ENCODE measurements at places on chromosomes 2 and 18.

DNA sequence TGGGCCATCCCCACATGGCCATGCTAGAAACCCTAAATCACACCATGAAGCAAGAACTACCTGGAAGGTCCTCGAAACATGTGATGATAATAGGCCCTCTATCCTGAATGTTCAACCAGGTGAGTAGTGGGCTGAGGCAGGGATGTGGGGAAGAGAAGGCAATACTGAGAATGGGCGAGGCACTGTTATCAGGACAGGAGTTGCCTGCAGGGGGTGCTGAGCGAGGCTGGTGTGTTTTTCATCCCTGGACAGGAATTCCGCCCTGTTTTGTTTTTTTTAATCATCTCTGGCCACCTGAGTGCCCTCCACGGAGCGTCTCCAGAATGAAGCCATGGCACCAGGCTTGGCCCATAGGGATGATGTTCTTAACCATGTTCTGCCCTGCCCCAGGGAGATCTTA is 103.0 kb upstream of the SOX11 start:
- no peak for DNase-seq

DNA sequence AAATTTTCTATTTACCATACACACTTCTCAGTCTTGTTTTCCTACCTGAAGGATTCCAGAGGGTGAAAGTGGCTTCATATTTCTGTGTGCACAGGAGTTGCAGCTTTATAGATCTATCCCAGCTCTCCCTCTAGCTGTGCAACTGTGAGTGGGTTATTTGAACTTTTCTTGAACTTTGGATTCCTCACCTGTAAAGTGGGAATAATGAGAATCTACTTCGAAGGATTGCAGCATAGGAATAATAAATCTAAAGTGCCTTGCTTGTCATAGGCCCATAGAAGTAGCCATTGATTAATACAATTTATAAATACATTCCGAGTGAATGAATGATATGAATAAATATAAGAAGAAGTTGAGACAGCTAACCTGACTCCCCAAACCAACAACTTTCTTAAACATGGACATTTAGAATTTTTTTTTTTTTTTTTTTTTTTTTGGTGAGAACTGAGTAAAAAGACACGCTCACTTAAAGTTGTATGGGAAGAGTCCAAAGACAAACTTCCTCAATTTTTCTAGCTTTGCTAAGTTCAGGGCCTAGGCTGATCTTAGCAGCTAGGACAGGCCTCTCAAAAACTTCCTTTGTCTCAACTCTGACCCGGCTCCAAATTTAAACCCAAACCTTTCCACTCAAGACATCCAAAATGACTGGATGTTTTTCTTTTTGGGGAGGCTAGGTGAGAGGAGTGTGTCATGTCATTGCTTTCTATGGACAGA is 203.3 kb upstream of the FBXO11 start:
- DNase-seq = no peak

DNA sequence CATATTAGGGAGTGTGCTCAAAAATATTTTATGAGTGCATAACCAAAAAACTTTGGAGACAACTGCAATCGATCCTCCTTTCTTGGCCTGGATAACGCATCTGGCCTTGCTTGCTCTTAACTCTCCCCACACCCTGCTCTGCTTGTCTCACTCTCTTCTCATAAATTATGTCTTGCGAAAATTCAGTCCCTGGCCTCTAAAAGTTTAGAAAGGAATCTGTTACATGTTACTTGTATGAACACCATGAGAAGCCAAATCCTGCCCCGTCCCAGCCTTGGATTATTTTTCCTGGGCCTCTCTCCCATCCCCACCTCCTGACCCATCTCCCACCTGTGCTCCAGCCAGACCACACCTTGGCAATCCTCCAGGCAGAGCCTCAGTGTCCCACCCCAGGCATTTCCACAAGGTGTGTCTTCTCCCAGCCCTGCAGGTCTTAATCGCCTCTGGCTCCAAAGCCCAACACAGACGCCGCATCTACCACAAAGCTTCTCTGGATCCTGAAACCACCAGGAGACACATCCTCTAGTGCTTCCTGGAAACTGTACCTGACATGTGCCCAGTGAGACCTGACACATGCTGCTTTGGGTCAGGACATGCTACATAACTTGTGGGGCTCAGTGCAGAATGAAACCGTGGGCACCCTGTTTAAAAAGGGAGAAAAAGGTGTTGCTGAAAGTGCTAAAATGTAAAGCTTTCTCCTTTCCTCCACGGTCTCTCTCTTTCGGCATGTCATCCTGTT is 99.6 kb upstream of the ST3GAL5 start:
- DNase-seq = no peak

GRCh38 chr2:148044322-148044721 is 23.4 kb downstream of the MBD5 start:
- DNase-seq = no peak

DNA sequence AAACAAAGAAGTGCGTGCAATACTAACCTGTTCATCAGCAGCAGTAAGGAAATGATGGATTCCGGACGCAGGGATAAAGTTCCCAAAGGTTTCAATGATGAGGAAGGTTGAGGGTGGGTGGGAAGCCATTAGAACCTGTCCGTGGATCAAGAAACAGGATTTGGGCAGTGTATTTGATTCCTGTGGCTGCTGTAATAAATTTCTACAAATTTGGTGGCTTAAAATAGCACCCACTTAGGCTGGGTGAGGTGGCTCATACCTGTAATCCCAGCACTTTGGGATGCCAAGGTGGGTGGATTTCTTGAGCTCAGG is 5.1 kb upstream of the SDC1 start:
- DNase-seq = no peak

GRCh38 chr2:24021122-24021998 is 11.5 kb downstream of the MFSD2B start:
- DNase-seq = no peak

GRCh38 chr18:48784656-48785055 is 166.1 kb downstream of the SMAD7 start:
- DNase-seq = no peak

- no peak for DNase-seq
These were observed 774.2 kb upstream of the FSHR start for GRCh38 chr2:49928551-49928950.

DNA sequence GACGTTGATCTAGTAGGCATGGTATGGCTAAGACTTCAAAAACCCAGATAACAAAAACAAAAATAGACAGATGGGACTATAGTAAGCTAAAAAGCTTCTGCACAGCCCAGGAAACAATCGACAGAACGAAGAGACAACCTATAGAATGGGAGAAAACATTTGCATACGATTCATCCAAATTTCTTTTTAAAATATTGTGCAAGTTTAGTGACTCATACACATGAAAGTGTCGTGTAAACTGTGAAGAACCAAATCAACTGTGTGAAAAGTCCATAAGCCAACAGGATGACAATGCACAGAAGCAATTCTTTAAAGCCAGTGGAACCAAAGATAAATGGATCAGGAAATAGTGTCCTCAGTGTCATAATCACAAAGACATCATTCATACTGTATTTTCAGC is 671.1 kb downstream of the RNF144A start:
- DNase-seq = no peak

GRCh38 chr18:6363216-6363615 is 51.5 kb downstream of the L3MBTL4 start:
- DNase-seq = peak; percentile 59

DNA sequence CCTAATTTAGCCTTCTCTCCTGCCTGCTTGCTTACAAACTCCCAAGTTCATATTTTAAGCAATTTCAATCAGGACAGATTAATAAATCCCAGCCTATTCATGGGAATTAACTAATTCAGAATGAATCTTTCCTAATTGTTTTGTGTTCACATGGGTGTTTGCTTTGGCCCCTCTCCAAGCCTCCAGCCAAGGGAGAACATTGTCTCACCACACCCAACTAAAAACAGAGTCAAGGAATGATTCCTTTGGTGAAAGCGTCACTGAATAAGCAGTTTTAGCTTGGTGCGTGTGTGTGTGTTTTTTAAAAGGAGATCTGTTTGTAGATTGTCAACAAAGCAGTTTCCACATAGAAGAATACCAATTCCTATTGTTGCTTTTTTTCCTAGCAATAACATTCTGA is 43.0 kb upstream of the DSG1 start:
- no peak for DNase-seq

DNA sequence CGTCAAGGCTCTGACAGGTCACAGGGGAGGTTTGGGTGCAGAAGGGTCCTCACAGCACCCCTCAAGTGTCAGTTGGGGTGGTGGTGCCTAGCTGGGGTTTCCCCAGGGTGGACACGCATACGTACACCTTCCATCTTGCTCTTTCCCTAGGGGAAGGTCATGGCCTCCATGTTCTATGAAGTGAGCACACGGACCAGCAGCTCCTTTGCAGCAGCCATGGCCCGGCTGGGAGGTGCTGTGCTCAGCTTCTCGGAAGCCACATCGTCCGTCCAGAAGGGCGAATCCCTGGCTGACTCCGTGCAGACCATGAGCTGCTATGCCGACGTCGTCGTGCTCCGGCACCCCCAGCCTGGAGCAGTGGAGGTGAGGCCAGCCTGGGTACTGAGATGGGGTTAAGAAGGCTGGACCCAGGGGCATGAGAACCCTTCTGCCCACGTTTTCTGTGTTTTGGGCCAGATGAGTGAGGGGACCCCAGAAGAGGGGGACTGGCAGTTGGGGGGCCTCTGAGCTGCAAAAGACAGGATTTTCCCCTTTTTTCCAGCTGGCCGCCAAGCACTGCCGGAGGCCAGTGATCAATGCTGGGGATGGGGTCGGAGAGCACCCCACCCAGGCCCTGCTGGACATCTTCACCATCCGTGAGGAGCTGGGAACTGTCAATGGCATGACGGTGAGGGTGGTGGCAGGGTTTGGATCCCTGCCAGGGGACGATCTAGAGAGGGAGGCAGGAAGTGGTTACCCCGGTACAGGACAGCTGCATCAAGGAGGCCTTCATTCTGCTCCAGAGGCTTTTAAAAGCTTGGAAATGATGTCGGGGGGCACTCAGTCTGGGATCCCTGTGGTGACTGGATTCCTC is 20.9 kb downstream of the SLC30A3 start:
- DNase-seq = no peak

GRCh38 chr2:32278478-32278853 is 762 bp downstream of the YIPF4 start:
- DNase-seq = no peak

DNA sequence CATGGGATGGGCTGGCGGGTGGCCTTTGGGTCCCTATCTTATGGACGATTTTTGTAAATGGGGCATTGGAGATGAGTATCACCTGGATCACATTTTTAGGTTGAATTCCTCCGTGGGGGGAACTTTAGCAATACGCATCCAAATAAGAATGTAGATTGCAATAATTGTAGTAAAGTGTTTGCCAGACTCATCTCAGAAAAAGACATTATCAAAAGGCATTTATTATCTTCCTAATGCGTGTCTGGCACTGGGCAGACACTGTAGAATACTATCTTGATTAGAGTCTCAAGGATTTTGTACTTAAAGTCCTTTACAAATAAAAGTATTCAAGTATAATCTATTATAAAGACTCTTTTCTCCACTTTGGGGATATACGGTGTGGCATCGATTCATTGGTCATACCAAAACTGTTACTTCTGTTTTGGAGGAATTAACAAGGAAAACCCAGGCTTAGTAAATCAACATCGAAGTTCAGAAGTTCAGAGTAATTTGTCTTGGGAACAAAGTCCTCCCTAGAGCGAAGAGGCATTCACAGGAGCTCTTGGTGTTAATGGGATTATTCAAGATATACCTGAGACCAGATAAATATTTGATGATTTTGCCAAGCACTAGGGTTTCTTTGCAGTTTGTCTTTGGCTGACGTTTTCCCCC is 578 bp upstream of the ACKR3 start:
- no peak for DNase-seq

GRCh38 chr2:212416086-212416485 is 122.5 kb downstream of the ERBB4 start:
- DNase-seq = no peak

DNA sequence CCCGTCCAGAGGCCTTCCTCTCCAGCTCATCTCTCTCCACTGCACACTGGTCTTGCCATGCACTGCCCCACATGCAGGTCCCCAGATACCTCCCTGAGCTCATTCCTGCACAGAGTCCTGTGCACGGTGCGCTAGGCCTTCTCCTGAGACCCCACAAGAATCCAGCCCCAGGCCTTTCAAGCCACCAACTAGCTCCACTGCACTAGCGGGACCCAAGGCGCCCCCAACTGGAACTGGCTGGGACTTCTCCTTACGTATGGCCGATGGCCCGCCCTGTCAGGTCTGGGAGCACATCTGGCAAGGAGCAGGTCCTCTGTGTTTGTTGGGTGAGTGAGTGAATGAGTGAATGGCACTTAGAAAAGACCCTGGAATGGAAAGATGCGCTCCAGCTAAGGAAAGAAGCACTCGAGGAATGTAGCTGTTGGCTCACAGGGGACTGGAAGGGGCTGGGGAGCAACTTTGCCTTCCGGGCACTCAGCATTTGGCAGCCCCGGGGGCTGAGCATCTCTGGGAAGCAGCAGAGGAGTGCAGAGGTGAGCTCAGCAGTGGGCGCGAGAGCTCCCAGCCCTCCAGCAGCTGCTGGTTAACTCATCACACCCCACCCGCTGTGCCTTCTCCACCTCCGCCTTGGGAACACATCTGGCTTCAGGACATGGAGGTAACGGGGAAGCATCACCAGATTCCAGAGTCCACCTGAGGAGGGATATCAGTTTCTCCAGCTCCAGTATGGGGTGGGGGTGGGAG is 223.1 kb downstream of the GLI2 start:
- DNase-seq = no peak

- DNase-seq = no peak
These were observed 3.7 kb upstream of the TGFA start for GRCh38 chr2:70557171-70557838.

GRCh38 chr2:127024769-127025358 is 82.1 kb downstream of the BIN1 start:
- no peak for DNase-seq

DNA sequence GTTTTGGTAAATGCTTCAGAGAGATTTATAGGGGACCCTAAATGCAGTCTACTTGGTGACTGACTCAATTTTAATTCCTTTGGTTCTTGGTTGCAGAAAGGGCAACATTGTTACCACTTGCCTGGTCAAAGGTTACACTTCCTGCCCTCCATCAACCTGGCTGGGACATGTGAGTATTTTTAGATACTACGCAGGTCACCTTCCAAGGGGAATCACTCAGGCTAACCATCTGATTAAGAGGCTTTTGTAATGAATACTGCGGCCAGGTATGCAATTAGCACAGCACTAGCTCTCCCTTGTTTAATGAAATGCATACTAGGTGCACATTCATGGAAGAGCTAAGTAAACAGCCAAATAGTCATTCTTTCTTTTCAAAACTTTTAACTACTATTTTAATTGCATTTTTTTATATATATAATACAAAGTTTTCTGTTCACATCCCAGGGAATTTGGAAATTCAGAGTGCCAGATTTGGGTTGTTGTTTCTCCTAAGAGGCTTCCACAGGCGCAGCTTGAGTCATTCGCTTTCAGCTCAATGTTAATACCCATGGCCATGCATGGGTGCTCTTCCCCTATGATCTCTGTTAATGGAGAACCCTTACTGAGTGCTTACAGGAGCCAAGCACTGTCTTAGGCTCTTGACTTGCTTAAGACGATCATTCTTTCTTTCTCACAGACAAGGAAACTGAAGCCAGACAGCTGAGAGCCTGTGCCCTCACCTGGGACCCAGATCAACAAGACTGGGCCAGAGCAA is 152.2 kb downstream of the MTX2 start:
- no peak for DNase-seq

DNA sequence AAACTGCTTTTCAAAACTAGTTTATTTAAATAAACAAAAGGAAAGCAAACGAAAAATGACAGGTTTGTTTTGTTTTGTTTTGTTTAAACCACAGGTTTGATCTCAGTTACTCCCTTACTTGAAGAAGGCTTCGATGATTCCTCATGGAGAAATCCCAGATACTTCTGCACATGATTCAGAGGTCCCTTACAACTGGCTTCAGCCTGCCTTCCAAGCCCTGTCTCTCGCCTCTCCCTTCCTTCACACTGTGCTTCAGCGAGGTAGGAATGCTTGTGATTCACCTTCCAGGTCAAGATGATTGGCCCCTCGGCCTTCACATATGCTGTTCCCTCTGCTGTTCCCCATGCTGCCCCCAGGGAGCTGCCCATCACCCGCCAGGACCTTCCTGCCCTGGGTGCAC is 104.1 kb upstream of the ITGA6 start:
- no peak for DNase-seq

Measured in GM13976 (cell line).